ENCODE measurements at places on chromosomes 6 and 20.

- no peak for DNase-seq
Observed at GRCh38 chr6:116536216-116536621, 9.3 kb downstream of the TRAPPC3L start.

DNA sequence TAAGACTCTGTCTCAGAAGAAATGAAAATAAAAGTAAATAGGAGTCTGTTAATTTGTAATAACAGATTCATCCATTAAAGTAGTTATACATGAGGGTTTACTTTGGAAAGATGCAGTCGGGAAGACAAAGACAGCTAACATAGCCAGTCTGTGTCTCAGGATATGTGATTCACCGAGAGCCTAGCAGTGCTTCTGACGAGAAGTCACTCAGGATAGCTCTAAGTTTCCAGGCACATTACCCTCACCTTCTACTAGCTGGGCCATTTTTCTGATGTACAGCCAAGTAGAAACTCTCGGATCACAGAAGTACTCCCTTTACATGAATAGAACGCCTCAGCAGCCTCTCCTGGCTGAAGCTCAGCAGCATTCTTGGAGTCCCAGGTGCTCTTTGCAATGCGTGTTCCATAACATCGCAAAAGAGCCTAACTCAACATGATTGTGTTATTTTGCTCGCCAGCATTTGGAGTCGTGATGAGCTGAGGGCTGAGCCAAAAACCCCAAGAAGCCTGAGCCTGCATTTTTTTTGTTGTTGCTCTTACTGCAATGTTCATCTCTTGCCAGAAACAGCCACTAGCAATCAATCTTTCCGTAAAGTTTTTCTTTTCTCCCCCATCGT lies 22.4 kb upstream of the TASP1 start:
- DNase-seq, result no peak

GRCh38 chr6:27839626-27840475 lies 72.3 kb downstream of the OR2B2 start:
- no peak for DNase-seq

DNA sequence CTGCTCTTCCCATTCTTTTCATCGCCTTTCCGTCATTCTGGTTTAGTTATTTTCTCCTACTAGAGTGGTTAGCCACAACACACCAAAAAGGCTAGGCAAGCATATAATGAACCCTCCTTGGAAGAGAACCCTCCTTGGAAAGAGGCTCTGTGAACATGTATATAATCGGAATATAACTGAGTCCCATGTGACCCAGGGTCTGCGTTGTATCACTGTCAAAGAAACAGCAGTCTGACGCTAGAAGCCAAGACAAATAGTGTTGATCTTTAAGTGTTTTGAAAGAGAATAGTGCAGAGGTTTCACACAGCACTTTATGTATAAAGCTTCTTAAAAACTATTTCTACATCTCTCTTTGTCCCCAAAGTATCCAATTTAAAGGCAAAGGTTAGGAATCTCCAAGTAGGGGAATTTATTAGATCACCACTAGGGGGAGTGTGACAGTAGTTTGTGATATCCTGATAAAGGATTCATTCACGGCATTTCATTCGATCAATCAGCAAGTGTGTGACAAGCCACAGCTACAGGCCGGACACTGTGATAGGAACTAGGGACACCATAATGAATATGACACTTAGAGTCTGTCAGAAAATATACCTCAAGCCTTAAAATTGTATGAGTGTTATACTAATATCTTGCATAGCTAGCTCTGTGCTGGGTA lies 395.3 kb downstream of the CD109 start:
- DNase-seq, result no peak

- no peak for DNase-seq
Observed at GRCh38 chr6:111307275-111307858, 175.7 kb downstream of the REV3L start.

DNA sequence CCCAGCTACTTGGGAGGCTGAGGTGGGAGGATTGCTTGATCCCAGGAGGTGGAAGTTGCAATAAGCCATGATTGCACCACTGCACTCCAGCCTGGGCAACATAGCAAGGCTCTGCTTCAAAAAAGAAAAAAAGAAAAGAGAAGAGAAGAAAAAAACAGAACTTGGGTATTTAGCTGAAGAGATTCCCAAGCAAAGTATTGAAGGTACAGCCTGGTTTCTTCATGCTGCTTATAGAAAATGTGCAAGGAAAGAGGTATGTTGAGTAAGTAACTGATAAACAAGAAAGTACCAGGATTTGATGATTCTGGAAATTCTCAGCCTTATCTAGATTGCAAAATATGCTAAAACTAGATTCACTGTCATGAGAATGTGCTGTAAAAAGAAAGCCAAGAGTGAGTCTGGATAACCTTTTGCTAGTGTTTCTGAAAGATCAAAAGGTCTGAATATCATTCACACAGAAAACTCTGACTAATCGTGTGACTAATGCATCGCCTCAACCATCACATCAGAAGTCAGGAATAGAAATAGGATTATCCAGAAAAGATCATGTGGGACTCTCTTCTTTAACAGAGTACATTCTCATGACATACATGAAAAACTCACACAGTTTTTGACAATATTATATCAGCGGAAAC lies 32.4 kb upstream of the NOP56 start:
- no peak for DNase-seq

- DNase-seq, result no peak
Observed at GRCh38 chr20:20375862-20376261, 8.0 kb downstream of the INSM1 start.

GRCh38 chr20:64234291-64234791 lies 21.2 kb upstream of the PCMTD2 start:
- no peak for DNase-seq

DNA sequence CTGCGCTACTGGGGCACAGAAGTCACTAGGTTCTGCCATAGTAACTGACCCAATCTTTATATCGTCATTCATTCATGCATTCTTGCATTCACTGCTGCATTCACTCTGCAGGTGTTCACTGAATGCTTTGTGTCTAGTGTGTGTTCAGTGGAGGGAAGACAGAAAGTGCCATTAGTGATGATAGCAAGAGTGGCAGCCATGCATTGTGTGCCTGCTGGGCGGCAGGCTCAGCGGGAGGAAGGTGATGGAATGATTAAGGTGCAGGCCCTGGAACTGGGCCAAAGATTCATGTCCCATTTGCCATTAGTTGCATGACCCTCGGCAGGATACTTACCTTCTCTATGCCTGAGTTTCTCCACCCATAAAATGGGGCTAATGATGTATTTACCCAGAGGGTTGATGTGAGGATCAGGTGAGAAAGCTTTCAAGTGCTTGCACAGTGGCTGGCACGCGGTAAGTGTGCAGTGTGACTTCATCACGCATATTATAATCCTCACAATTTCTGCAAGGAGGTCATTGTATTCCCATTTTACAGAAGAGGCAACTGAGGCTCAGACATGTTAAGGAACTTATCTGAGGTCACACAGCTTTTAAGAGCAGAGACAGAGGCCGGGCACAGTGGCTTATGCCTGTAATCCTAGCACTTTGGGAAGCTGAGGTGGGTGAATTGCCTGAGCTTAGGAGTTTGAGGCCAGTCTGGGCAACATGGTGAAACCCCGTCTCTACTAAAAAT lies 40.1 kb downstream of the ITPR3 start:
- DNase-seq, result no peak

- DNase-seq, result no peak
Observed at GRCh38 chr20:6401893-6402557, 279.2 kb upstream of the FERMT1 start.

DNA sequence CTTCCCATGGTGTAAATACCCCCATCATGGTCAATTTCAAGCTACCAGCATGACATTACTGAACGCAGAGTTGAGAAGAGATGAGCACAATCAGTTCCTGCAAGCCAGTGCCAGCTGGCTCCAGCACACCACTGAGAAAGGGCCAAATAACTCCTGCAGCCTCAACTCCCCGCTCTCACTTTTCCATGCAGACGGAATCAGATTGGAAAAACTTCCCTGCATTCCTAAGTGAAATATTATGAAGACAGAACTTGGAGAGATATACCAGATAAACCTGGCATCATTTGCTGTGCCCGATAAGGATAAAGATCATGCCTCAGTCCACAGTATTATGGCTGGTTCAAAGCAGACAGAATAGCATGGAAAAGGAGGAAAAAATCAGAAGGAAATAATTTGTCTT lies 56.7 kb downstream of the FILIP1 start:
- DNase-seq, result no peak

DNA sequence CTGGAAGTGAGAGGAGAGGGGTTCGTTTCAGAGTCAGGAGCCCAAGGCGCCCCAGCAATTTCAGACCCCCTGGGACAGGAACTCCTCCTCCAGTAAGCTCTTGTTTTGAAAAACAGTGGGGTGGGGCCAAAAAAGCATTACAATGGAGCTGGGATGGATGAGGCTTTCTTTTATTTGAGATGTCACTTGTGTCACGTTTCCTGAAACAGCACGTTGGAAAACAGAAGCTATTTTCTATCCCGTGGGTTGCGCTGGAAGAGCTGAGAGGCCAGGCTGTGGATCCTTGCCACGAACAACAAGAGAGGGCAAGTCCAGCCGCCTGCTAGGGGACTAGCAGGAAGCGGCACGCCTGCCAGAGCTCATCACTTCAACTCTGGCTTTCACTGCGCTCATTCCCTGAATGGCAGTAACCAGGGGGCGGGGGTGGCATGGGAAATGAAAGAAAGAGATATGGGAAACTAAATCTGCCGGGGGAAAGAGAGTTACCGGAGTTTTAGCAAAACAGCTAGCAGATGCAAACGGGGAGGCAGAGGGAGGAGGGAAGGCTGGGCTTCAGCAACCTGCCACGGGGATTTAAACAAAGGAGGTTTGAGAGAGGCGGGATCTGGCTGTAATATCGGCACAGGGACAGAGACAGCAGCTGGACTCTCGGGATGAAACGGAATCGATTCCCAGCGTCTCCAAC lies 34.6 kb downstream of the GCNT2 start:
- DNase-seq, result no peak

DNA sequence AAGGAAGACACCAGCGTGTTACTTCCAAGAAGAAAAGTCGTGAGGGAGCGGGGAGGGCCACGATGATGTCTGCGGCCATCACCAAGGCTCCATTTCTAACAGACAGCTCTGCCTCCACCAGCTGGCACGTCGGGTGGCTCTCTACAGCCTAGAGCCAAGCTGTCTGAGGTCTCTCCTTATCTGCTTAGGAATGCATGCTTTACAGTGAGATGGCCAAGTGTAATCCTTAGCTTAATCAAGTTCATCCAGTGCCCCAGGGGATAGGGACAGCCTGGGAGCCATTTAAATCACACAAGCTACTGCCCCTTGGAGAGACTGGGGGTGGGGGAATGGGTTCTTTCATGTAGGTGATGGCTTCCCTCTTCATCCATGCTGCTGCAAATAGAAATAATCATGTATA lies 213.8 kb upstream of the CST7 start:
- no peak for DNase-seq

GRCh38 chr6:166614171-166614583 lies 12.9 kb downstream of the RPS6KA2 start:
- no peak for DNase-seq

GRCh38 chr6:42921801-42922200 lies 5.9 kb downstream of the PTCRA start:
- DNase-seq, result no peak

- no peak for DNase-seq
Observed at GRCh38 chr6:124973780-124974179, 11.5 kb downstream of the RNF217 start.

DNA sequence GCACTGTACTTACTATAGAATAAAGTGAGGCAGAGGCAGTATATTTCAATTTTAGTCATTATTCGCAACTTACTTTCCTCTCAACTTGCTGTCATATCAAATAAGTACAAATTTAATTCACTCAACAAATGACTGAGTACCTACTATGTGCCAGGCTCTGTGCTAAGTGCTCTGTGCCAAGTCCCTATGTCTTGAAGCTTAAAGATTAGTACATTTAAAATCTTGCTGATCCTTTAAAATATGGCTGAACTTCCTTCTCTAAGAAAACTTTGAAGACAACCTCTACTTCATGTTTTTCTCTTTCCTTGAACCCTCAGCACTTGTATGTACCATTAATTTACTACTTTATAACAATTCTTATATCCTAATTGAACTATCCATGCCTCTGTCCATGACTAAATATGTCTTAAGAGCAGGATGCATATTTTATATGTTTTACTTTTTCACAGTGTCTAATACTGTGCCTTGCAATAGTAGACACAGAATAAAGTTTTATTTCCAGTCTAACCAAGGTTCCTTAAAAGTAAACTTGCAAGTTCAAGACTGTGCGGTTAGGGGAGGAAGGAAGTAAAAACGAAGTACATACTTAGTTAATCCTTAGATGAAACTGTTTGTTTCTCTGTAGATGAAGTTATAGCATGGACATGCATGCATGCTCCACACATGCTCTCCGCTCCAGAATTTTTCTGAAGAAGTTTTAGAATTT lies 10.0 kb upstream of the LATS1 start:
- no peak for DNase-seq

DNA sequence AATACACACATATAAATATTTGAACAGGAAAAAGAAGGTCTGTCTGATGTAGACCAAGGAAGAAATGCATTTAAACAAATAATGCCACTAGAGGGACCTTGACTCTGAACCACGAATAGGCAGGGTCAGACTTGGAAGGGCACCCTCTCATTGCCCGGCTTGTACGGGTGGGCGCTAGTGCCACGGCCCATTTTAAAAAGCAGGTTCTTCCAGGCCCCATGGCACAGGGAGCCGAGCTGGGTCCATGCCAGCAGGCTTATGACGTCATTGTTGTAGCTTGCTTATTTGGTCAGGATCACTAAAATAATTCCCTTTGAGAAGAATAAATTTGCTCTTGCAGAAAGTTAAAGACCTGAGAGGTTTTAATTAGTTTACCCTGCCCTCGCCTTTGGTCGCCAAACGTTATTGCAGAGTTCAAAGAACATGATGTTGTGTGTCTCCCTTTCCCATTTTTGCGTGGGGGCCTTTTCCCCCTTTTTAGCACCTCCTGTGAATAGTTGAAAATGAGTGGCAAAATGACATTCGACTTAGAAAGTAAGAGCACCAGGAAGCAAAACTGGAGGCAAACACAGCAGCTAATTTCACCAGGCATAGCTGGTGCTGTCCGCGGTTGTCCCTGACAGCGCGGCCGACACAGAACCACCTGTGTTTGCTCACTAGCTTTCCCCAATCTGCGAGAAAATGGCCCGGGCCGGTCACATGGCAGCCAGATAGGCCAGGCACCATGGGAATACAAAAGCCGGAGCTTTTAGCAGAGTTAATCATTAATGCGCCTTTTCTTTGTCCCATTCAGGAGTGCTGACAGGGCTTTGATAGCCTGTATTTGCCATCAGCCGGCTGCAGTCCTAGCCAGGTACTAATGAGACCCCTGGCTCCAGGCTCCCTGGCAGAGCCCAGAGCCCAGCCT lies 93.8 kb downstream of the FOXA2 start:
- DNase-seq, result no peak

DNA sequence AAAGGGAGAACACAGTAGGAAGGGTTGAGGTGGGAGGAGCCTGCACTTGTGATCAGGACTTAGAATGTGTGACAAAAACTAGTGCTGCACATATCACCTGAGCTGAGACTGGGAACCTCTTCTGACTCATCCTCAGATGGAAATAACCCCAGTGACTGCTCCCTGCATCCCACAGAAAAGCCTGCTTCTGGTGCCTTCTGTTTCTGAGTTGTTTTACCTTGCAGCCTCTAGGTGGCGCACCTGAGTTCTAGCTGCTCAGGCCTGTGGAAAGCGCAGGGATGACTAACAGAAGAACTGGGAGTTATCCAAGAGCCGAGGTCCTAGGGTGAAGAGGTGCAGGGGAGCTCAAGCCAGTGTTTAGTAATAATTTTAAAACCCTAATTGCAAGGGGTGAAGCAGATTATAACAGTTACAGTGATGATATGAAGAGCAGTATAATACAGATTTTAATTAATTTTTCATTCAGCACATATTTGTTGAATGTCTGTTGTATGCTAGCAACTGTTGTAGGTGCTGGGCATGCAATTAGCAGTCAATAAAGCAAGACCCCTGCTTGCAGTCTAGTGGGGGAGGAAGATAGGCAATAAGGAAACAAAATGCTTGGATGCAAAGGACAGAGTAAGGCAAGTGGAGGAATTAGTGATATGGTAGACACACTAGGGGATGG lies 302.5 kb downstream of the DHX35 start:
- DNase-seq, result no peak
